ENCODE measurements at places on chromosomes 12 and 14.
A peak's percentile ranks its signal among the peaks of the same experiment; 100 is the strongest.

DNA sequence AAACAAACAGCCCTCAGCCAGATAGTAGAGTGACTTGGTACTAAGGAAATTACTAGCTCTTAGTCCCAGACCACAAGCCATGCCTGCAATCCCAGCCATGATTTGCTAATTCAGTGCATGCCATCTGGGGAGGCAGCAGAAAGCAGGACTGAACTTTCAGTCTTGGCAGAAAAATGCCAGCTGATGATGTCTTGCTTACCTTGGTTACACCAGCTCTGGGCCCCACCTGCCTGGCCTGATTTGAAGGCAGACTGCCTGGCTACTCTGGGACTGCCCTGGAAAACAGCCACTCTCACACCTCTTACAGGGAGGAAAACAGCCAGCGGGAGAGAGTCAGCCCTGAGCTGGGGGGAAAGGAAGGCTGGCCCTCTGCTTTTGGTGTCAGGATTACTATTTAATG lies 4.6 kb upstream of the UNC119B start:
- DNase-seq: no peak

DNA sequence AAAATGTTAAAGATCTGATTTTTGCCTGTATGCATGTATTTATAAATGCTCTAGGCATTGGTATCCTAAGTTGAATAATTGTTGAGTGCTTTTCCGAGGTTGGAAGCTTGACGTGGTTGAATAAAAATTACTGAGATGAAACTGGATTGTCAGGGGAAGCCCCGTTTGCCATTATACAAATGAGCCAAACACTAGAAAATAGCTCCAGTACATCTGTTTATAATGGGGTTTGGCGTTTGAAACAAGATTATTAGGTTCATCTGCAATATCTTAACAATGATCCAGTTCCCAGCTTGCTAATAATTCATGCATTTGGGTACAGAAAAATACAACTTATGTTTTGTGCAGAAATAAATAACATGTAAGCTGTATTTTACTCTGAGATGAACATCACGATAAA lies 789.6 kb downstream of the GALC start:
- no peak for DNase-seq

DNA sequence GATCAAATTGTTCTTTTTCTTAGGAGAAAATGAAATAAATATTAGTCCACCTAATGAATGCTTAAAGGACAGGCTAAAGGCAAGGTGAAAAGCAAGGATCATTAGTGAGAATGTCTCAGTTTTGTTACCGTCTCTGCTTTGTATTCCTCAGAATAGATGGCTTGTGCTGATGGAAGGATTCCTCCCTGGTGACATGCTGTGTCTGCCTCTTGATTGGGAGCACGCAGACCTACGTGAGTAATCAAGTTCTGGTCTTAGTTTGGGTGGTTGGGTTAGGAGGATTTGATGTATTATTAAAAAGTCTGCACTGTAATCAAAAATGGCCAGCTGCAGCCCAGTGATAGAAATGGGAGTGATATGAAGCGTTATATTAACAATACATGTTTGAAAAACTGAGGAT lies 78.8 kb upstream of the RTL1 start:
- DNase-seq: no peak

DNA sequence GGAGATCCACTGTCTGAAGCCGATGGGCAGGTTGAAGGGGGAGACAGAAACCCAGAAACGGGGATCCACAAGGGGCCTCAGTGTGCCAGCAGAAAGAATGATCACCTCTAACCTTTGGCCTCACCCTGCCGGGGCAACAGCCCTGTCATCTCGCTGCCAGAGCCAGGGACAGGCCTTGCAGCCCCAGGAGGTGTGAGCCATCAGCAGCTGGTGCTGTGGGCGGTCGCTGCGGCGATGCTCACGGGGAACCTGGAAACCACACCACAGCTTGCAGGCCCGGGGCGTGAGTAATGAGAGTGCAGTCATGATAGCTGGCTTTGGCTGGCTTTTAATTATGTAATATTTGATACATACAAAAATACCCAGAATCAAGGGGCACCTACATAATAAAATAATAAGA lies 4.7 kb upstream of the TTC7B start:
- DNase-seq: peak; percentile 48

DNA sequence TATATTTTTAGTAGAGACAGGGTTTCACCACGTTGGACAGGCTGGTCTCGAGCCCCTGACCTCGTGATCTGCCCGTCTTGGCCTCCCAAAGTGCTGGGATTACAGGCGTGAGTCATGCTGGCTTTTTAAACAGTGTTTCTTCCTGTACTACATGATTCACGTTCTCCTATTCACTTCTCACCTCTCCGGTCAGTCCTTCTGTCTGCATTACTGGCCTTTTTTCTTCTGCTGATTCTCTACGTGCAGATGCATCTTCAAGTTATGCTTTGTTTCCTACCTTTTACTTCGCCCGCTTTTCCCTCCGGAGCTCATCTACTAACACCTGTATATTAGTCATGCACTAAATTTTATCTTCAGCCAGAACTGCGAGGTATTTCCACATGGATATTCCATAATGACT lies 296.2 kb upstream of the FLRT2 start:
- DNase-seq: peak; percentile 89

GRCh38 chr12:4563336-4563735 lies 1.3 kb downstream of the DYRK4 start:
- DNase-seq: no peak

GRCh38 chr12:124685689-124686369 lies 118.4 kb upstream of the NCOR2 start:
- no peak for DNase-seq

GRCh38 chr12:117193903-117194302 lies 3.6 kb upstream of the FBXO21 start:
- no peak for DNase-seq

GRCh38 chr14:88669346-88669745 lies 106.5 kb downstream of the ZC3H14 start:
- no peak for DNase-seq

GRCh38 chr12:9991876-9992275 lies 7.0 kb downstream of the CLEC1B start:
- DNase-seq: no peak

DNA sequence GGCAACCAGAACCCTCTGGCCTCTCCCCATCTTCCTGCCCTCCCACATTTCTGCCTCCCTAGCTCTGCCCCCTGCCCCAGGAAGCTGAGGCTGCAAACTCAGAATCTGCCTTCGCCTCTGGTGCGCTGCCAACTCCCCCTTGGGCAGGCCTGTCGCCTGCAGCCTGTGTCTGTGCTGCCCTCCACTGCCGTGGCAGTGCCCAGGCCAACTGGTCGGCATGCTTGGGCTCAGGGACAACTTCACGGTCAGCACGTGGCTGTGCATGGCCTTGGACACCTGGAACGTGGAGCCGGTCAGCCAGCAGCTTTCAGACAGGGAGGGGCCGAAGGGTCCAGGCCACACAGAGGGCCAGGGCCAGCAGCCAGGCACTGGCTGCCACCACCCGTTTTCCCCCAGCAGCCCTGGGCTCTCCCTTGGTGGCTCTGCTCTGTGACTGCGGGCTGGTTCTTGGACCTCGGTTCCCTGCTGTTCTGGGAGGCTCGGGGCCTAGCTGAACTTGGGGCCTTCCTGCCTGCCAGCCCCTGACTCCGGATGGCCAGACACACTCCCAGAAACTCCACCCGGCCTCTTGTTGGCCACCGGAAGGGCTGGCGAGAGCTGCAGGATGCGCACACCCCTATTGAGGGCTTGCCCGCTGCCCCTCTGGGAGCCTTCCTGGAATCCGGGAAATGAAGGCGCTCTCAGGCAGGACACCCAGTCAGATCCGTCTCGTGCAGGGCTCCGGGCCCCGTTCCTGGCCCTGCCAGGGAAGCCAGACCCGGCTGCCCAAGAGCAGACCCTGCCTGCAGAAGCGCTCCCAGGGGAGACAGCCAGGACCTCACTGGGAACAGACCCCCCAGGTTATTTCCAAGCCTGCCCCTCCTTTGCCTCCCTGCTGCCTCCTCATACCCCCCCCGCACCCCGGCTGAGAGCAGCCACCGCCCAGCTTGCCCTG lies 34.2 kb upstream of the PPP1R13B start:
- no peak for DNase-seq

- peak; percentile 95 for DNase-seq
Measured at GRCh38 chr14:90399541-90400444, 3.0 kb downstream of the CALM1 start.

DNA sequence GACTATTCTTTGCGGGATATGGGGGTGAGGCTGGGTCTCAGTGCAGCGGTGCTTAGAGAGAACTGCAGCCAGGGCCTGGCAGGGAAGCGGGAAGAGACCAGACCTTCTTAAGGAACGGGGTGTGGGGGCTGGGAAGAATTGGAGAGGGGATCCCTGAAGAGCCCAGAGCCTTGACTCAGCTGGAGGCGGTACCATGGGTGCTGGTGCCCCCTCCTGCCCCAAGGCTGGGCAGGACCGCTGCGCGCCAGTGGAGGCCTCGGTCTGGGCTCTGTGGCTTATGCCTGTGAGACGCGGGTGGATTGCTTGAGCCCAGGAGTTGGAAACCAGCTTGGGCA lies 1.3 kb upstream of the RNU7-1 start:
- no peak for DNase-seq

- DNase-seq: no peak
Measured at GRCh38 chr12:102299731-102300130, 102.1 kb upstream of the PMCH start.

GRCh38 chr12:59181196-59181777 lies 261.0 kb upstream of the LRIG3 start:
- DNase-seq: no peak

DNA sequence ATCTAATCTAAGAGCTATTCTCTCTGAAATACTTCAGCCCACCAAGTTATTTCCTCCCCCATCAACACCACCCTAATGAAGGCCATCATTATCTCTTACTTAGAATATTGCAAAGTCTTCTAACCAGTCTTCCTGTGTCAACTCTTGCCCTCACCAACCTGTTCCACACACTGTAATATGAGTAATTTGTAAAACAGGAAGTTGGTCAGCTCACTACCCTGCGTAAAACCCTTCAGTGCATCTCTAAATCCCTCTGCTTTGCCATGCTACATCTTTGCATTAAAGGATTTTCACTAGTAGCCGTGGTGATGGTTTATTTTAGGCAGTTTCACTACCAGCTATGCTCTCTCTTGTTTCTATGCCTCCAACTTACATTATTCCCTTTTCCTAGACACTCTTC lies 70.0 kb downstream of the KIF21A start:
- no peak for DNase-seq

DNA sequence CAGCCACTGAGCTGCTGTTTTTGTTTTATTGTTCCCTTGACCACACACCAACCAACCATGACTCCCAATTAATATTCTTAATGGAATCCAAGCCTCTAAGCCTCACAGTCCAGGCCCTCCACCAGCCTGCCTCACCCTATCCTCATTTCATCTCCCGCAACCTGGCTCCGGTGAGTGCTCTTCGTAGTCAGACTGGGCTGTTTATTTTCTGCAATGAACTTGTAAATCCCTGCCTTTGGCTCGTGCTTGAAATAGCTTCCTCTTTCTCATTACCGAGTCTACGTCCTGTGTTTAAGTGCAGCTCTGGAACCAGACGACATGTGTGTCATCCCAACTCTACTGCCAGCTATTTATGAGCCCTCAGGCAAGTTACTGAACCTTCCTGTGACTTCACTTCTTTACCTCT lies 12.4 kb upstream of the ETFBKMT start:
- no peak for DNase-seq

DNA sequence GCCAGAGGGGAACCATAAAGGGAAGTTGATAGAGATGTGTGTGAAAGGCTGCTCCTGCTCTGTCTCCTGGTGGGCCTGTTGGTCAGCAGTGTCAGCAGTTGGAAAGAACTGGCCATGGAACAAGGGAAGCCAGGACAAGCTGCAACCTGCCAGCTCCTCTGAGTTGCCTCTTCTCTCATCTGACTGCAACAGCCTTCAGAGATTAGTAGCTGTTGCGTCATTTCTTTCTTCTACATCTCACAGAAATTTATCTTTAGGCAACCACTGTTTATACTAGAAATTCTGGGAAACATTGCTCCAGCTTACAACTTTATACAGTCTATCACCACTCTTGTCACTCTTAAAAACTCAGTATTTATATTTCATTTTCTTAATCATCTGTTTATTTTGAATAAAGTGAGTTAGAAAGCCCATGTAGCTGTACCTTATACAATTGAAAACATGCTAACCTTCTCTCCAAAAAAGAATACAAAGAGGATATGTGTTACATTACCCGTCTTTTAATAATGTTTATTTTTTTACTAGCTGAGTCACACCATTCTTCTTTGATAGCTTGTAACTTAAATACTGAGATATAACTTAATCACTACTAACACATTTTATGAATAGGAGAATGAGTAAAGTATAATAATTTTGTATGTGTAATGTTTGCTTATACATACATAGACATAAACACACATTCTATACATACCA lies 224.2 kb downstream of the LRFN5 start:
- peak; percentile 77 for DNase-seq

DNA sequence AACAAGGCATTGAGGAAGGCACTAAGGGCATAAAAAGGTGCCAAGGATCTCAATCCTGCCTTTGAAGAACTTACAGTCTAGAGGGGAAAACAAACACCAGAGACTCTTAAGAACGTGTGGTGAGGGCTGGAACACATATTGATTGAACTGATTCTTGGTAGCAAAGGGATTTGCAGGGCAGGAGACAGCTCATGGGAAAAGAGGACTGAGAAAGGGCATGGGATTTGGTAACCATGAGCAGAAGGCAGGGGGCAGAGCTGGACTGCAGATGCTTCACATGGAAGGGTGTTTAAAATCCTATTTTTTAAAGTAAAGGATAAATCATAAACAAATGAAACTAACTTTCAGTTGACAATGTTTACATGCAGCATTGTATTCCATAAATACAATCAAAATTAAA lies 203.1 kb downstream of the ITPR2 start:
- peak; percentile 75 for DNase-seq
